Esophagus squamous epithelium (tissue), 5 donors: ENCODE measurements at places on chromosomes 5 and 9.

DNA sequence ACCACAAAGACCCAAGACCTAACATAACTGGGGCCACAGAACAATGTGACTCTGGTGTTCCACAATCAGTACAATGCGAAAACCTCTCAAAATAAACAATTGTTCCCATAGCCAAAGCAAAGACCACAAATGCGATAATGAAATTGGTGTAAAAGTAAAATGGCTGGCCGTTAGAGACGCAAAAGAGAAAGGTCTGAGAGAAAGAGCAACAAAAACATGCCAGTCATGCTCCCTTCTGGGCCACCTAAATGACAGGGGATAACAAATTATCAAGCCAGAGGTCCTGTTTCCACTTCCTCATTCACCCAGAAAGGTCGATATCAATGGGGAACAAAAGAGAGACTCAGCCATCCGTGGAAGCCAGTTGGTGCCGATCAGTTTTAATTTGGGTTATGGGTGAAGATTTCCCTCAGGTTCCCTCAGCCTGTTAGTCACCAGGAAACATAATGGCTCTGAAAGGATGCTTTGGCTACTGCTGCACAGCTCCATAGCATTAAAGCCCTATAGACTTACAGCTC is 9.2 kb upstream of the CFAP95 start:
- DNase-seq: no peak

GRCh38 chr5:33369485-33370465 is 71.0 kb upstream of the TARS1 start:
- DNase-seq: no peak

- DNase-seq: no peak
These were observed 31.2 kb upstream of the LAMC3 start for GRCh38 chr9:130977811-130978221.

GRCh38 chr5:146447734-146448380 is 724 bp downstream of the TCERG1 start:
- no peak for DNase-seq

- no peak for DNase-seq
These were observed 816.8 kb upstream of the DMAC1 start for GRCh38 chr9:8616414-8616813.

DNA sequence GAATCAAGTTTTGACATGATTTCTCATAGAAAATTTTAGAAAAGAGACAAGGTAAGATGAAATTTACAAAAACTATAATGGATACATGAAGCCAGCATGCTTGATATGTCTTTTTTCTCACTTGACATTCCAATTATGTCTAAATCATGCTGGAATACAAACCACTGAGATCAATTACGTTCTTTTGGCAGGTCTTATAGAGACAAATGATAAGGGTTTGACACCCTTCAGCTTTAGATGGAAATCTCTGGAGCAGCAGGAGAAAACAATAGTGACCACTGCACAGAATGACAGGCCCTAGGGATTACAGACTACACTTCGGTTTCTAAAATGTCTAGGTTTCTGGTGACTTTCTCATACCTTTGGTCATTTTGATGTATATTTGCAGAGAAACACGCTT is 342.9 kb downstream of the TRPM3 start:
- DNase-seq: no peak

DNA sequence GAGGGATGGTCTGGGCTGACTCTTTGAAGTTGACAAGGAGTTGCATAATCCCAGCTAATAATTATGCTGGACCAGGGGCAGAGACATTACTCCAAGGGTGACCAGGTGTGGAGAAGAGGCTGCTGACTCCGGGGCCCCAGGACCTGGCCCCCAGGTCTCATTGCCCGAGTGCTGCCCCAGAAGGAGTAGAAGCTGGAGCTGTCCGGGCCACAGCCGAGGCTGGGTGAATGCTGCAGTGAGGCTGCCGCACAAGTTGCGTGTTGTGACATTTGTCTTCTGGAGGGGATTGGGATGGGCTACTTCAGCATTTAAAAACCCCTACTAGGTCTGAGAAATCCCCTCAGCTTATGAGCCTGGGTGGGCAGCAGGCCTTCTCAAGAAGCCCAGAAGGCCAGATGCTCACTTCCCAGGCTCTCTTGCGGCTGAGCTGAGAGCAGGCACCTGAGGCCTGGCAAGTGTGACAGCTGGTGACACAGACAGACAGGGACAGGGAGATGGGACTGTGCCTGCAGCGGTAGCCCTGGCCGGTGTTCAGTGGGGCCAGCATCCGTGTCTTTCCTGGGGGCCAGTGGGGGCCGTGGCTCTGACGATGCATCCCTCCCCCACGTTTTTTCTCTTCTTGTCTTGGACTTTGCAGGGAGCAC is 122.8 kb downstream of the KCNIP1 start:
- DNase-seq: no peak
